ENCODE measurements at places on chromosomes 2 and 18. TPM values are rescaled to one million over a fixed set of nuclear protein-coding genes. Genes with fewer than 3 reads are reported as not detected.

GRCh38 chr2:140061240-140061639, 1281.0 kb upstream of the NXPH2 start:
- DNase-seq: no peak

DNA sequence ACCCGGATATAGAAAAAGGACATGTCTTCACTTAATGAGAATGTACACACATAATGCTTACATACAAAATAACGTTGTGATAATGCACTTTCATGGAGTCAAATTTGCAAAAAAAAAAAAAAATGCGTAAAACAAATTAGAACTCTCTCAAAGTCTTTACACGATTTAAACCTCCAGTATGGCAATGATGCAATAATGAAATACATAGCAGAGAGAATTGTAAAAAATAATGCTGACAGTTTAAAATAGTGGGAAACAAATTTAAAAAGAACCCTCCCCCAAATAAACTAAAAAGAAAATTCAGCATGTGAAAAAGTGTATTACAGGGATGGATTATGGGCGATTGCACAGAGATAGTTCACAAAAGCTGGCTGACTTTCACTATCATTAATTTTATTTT, 46.6 kb upstream of the FHL2 start:
- no peak for DNase-seq

- DNase-seq: no peak
Measured at GRCh38 chr2:12457831-12458230, 258.9 kb upstream of the TRIB2 start.

Gene RAB27B
- total RNA-seq: 35.1 TPM

GRCh38 chr18:1652018-1652417, 747.3 kb downstream of the ADCYAP1 start:
- DNase-seq: no peak

Gene MBOAT2
- total RNA-seq: 189 TPM

- DNase-seq: no peak
Measured at GRCh38 chr18:23932385-23933067, 82.0 kb upstream of the TTC39C start.

DNA sequence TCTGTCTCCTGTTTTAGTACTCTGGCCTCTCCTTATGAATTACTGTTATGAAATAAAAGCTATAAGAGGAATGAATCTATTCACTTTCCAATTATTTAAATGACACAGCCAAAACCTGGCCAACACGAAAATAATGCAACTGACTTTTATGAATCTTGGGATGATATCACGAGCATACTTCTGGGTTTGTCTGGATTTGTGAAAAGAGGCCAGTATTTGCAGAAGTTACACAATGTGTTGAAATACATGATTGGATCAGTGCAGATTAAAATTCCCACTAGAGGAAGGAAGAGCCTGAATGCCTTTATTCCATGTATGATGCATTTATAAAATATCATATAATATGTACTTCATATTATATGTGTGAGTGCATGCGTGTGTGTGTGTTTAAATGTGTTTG, 418.2 kb downstream of the GRB14 start:
- no peak for DNase-seq

- DNase-seq: no peak
Measured at GRCh38 chr2:205903549-205904129, 182.3 kb downstream of the INO80D start.

DNA sequence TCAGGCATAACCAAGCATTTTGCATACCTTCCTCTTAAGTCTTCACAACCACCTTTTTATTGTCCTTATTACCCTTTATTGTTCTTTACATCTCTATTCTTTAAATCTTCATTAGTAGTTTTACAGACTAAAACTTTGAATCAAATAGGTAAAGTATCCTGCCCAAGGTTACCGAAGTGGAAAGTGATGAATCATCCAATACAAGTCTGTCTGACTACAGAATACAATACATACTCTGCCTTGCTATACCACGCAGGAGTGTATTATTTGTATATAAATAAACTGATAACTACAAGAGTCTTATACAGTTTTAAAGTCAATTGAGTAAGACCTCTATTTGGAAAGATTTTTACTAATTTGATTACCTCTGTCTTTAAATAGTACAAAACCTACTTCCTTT, 196.0 kb downstream of the ZEB2 start:
- DNase-seq: no peak

Gene FSIP2
- total RNA-seq: 8.6 TPM

DNA sequence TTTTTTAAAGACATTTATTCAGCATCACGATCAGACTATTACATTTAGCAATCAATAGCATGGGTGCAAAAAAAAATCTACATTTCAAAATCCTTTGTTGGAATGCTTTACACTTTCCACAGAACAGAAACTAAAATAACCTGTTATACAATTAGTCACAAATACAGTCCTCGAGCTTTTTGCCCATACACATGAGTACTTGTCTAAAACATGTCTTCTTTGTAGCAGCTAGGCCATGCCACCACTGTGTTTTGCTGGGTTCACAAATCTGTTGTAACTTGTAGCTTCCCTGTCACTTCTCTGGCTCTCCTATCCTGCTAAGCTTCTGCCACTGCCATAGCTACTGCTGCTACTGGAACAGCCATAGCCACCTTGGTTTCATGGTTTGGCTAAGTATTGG, 24.4 kb upstream of the ADAM23 start:
- no peak for DNase-seq

DNA sequence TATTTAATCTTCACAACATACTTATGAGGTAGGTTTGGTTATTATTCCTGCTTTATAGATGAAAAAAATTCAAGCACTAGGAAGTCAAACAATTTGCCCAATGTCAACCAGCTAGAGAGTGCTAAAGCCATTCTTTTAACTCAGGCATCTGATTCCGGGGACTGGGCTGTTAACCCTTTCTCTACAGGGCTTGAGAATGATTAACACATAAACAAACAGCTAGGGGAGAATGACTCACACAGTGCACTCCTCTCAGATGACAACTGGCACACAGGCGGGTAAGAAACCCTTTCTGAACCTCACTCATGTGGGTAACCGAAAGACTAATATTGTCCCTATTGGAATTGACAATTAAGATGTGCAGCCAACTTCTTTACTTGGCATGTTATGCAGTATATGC, 86.3 kb upstream of the FSHR start:
- no peak for DNase-seq

Gene AQP12B
- total RNA-seq: not detected

- DNase-seq: no peak
Measured at GRCh38 chr2:70570041-70570661, 16.5 kb upstream of the TGFA start.

GRCh38 chr2:219087361-219087760, 26.6 kb upstream of the IHH start:
- DNase-seq: no peak

DNA sequence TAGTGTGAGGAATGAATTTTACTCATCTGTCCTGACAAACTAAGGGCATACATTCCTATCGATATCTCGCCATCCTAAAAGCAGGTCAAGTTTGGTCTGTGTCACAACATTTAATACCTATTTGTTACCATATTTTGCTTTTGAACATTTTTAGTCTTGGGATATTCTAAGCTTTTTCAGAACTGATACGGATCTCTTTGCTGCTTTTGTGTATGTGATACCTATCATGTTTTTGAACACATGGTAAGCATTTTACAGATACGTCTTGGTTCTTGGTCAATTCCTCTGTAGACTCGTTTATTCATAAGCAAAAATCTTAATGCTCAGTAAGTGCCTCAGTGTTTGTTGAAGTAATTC, 592 bp downstream of the ZNF397 start:
- no peak for DNase-seq

DNA sequence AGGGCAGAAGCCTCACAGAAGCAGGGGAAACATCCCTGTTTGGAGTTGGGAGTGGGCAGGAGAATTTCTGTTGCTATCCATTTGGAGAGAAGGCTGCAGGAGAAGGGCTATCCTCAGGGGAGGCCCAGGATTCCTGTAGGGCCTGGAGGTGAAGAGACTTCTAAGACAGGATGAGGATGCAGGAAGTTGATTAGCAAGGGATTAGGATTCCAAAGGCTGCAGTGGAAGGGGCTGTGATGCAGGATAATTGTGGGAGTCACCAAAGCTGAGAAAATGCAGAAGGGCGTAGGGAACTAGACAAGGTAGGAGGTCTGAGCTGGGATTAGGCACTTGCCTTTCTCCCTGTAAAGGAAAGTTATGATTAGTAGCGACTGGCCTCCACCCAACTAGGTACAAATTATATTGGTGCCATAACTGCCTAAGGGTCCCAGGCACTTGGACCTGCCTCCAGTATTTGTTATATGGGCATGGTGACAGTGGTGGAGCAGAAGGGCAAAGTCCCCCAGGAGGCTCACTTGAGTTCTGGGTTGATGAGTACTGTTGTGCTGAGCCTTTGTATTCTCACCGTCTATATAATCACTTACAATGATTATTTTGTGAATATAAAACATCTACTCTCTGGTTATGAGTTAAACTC, 96.4 kb upstream of the MSTN start:
- DNase-seq: no peak

Gene LYPD1
- total RNA-seq: 17.8 TPM

DNA sequence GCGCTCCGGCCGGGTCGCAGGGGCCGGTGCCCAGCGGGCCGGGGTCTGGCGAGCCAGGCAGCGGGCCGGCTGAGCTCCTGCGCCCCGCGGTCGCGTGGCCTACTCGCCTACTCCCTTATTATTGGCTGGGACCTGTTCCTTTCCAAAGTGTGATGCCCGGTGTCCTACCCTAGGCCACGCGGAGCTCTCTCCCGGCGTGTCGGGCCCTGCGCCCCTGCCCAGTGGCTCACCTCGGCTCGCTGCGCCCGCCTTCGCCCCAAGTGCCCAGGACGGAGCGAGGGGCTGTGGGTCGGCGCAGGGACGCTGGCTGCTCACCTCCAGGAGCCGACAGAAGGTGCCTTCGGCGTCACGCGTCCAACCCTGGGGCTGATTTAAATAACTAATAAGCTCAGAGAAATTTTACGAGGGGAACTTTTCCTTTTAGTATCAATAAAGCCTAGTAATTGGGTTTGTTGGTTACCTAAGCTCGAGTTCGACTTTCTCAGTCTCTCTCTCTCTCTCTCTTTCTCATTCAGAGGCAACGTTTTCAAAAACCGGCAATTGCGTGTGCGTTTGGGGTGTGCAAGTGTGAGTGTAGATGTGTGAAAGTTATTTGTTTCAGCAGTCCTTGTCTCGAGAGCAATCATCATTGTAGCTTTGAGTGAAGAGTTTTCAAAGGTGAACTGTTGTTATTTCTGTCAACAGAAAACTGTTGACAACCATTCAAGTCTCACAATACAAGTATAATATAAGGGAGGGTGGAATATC, 7.0 kb upstream of the SATB2 start:
- DNase-seq: no peak

DNA sequence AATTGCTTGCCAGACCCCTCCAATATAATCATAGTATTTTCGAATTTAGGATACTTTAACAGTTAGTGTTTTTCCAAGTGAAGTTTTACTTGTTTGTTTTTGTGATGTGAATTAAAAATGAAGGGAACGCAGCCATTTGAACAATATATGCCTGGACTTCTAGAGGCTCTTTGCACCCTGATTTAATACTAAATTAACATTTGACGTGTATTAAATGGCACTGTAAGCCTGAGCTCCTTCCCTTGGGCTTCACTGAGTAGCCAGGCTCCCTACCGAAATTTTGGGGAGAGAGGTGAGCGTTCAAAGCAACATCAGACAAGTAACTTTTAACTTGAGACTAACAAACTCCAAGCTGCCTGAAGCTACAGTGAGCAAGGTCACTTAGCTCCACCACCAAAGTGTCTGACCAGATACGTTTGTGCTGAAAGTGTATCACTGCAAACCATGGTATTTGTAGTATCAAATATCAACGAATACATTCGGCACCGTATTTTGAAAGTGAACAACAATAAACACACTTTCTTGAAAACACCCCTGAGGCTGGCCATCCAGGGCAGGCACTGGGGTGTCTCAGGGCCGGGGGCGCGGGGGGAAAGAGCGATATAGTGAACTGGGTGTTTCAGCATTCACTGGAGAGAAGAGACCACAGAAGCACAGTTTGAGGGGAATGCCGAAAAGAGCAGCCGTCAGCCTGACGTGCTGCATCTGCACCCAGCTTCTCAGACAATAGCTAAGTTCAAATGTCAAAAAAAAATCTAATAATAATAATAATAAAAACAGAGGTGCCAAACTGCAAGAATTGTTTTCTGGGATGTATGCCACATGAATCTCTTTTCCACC, 7.7 kb upstream of the POU3F3 start:
- no peak for DNase-seq

Measured in occipital lobe (tissue), 3 donors.